GM12878 (cell line): ENCODE measurements at places on chromosomes 1 and 21. TPM values are rescaled to one million over a fixed set of nuclear protein-coding genes. Genes with fewer than 3 reads are reported as not detected.

- no peak overlapping the region for H3K4me3 ChIP-seq
- H3K36me3 ChIP-seq, result no peaks in the 10 kb centered on the region
- H3K4me1 ChIP-seq, result no peaks in the 10 kb centered on the region
- DNase-seq, result no peak
- H3K27ac ChIP-seq, result no peak overlapping the region
Observed at GRCh38 chr1:171715813-171716251, 26.0 kb downstream of the VAMP4 start.

DNA sequence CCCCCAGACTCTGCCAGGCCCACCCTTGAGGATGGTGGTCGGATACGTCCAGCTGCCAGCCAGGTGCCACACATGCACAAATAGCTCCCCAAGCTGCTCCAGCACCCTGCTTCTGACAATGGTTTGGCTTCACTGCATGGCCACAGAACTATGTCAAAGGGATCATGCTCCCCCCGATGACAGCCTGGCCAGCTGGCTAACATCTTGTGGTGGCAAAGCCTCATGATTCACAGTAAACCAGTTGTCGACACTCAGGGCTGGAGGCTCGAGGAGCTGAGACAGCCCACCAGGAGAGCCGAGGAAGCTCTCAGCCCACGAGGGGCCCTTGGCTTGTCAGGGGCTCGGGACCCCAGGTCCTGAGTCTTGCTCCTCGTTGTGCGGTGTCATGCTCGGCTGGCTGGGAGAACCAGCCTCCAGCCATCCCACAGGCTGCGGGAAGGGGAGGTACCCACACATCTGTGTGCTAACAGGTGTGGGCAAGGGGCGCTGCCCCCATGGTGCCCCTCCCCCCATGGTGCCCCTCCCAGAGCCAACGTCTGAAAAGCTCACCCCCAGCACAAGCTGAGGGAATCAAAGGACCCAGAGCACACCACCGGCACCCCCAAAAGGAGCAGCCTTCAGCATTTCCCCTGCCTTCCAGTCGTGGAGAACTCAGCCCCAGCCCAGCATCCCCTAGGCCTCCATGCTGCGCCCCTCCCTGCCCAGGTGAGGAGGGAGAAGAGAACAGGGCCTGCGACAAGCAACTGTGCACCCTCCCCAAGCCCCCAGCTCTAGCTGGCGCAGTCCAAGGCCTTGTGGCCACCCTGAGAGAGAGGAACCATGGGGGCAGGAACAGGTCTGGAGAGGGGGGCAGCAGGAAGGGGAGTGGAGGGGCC lies 41.2 kb downstream of the KIF21B start:
- no peak overlapping the region for H3K27ac ChIP-seq
- no peaks in the 10 kb centered on the region for H3K4me1 ChIP-seq
- DNase-seq, result no peak
- H3K36me3 ChIP-seq, result peaks cover 20% of the 10 kb centered on the region

GRCh38 chr1:205229399-205229871 lies 1.7 kb downstream of the TMCC2 start:
- no peaks in the 10 kb centered on the region for H3K36me3 ChIP-seq
- H3K4me1 ChIP-seq, result peaks cover 37% of the 10 kb centered on the region
- peaks cover 2% of the 10 kb centered on the region; the same call in 1 of the 2 replicates for H3K27me3 ChIP-seq
- no peak overlapping the region for H3K4me3 ChIP-seq
- no peak for DNase-seq

- H3K36me3 ChIP-seq, result peaks cover 10% of the 10 kb centered on the region; the same call in 1 of the 2 replicates
- no peak for DNase-seq
- no peak overlapping the region for H3K4me3 ChIP-seq
- peaks cover 2% of the 10 kb centered on the region; the same call in 1 of the 2 replicates for H3K4me1 ChIP-seq
- no peak overlapping the region for H3K27ac ChIP-seq
Observed at GRCh38 chr1:151251656-151252470, 2.7 kb upstream of the PSMD4 start.

GRCh38 chr1:50266509-50266908 lies 156.7 kb downstream of the DMRTA2 start:
- no peak for DNase-seq
- H3K27ac ChIP-seq, result no peak overlapping the region
- no peaks in the 10 kb centered on the region for H3K4me1 ChIP-seq

TSACC gene
- 1.6 and 2.8 TPM in 2 replicates for polyA plus RNA-seq

GRCh38 chr1:197911857-197912696 lies 5.1 kb upstream of the LHX9 start:
- no peaks in the 10 kb centered on the region for H3K36me3 ChIP-seq
- no peak overlapping the region for H3K4me3 ChIP-seq
- H3K4me1 ChIP-seq, result no peaks in the 10 kb centered on the region
- no peak overlapping the region for H3K27ac ChIP-seq
- peaks cover 30% of the 10 kb centered on the region for H3K27me3 ChIP-seq

DNA sequence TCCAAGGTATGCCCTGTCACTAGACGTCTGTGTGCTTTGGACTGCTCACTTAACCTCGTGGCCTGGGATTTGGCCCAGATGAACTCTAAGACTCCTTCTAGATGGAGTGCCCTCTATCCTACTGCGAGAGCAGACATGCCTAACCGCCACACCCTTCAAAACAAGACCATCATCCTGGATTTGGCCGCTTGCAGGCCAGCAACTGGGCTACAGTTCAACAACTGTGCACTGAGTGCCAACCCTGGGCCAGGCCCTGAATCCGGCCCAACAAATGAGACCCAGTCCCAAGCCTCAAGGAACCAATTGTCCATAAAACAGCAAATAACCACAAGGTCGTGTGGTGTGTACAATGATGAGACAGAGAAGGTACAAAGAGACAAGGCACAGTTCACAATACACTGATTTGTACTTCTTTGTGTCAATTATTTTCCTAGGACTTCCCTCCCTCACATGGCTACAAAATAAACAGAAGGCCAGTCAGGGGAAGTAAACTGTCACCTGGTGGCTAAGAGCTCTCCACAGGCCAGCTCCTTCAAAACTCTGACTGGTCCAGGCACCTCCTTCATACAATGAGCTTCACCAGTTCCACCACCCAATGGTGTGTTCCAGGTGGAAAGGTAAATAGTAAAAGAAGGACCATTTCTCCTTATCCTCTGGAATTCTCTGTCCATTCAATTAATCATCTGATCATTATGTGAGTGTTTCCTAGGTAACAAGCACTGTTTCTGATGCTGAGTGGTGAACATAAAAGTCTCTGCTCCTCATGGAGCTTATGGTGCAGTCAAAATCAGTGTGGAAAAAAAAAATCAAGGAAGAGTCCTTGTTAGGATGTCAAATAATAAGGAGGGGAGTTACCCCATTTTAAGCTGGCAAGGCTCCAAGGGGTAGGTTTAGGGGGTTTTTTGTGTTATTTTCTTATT lies 60.4 kb downstream of the CAPZB start:
- H3K4me3 ChIP-seq, result no peak overlapping the region
- no peak for DNase-seq
- no peak overlapping the region for H3K27ac ChIP-seq

MYBPH gene
- not detected in 2 replicates for polyA plus RNA-seq

DNA sequence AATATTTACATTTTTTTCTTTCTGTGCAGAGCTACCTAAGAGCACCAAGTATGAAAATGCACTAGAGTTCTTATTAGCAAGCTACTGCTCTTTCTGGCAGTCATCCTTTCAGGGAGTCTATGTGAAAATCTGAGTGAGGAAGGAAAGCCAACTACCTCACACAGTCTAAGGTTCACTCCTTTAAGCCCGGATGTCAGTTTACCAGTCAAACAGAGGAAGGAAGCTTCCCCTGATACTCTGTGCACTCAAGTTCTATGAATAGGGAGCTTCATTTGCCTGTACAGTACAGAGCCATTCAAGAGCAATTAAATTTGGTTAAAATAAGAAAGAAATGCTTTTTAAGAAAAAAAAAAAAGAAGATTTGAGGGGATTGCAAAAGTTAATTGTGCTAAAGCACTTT lies 6.9 kb downstream of the COL11A1 start:
- no peaks in the 10 kb centered on the region for H3K36me3 ChIP-seq
- no peaks in the 10 kb centered on the region for H3K27me3 ChIP-seq
- no peak for DNase-seq
- H3K4me3 ChIP-seq, result no peak overlapping the region

FHAD1 gene
- polyA plus RNA-seq, result 0.15 TPM in 1 of 2 replicates, not detected in the other

DNA sequence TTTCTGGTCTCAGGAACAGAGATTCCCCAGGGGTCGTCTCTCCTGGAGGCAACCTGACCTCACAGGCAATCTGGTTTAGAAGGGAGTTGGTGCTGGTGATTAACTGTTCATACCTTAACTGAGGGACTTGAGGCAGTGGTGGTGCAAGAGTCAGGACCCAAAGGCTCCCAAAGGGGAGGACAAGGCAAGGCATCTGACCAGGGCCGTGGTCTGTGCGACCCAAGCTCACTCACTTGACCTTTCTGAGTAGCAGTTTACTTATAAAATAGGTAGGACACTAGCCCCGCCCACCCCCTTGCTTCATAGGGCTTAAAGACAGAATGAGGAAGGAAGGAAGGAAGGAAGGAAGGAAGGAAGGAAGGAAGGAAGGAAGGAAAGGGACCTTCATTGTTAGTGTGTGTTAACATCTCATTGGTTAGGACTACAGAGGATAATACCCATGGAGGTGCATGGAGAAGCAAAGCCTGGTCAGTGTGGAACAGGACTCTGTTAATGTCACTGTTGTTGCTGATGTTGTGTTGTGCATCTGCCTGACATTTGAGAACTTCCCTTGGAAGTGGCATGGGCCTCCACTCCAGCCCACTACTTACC lies 4.6 kb upstream of the KCNA2 start:
- H3K36me3 ChIP-seq, result no peaks in the 10 kb centered on the region
- H3K4me3 ChIP-seq, result no peak overlapping the region
- no peaks in the 10 kb centered on the region; the same call in 1 of the 2 replicates for H3K4me1 ChIP-seq
- no peak overlapping the region for H3K27ac ChIP-seq
- peaks cover 18% of the 10 kb centered on the region for H3K27me3 ChIP-seq
- DNase-seq, result no peak

DNA sequence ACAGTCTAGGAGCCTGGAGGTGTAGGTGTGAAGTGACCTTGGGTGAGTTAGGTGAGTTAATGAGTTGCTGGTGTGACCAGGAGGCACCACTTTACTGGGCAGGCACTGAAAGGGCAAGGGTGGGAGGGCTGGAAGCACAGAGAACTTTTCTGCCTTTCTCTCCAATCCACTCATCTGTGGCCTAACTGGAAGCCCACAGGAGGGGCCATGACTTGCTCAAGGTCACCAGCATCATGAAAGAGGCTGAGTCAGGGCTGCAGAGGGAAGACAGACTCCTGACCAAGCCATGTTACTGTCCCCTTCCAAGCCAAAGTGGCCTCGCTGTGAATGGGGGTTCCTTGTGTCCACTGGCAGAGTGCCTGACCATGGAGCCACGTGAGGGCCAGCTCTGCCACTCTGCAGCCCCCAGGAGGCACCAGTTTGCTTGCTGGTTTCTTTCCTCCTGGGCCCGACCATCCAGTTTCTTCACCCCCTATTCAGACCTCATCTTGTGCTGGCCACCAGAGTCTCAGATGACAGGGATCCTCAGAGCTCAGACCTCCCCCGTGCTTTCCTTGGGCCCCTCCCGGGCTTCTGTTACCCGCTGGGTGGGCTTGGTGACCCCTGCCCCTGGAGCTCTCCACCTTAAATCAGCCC lies 4.3 kb upstream of the BSND start:
- peaks cover 5% of the 10 kb centered on the region for H3K27me3 ChIP-seq
- DNase-seq, result no peak
- H3K4me1 ChIP-seq, result peaks cover 3% of the 10 kb centered on the region; the same call in 1 of the 2 replicates
- no peaks in the 10 kb centered on the region for H3K36me3 ChIP-seq
- H3K27ac ChIP-seq, result no peak overlapping the region

FLG2 gene
- polyA plus RNA-seq, result not detected in 2 replicates

GBP6 gene
- polyA plus RNA-seq, result not detected in 2 replicates

GRCh38 chr1:18854331-18855025 lies 5.0 kb downstream of the TAS1R2 start:
- H3K27ac ChIP-seq, result no peak overlapping the region
- H3K4me1 ChIP-seq, result no peaks in the 10 kb centered on the region
- no peaks in the 10 kb centered on the region for H3K27me3 ChIP-seq
- no peaks in the 10 kb centered on the region for H3K36me3 ChIP-seq
- no peak overlapping the region for H3K4me3 ChIP-seq

SLC19A2 gene
- polyA plus RNA-seq, result 1.8 and 2.0 TPM in 2 replicates

DNA sequence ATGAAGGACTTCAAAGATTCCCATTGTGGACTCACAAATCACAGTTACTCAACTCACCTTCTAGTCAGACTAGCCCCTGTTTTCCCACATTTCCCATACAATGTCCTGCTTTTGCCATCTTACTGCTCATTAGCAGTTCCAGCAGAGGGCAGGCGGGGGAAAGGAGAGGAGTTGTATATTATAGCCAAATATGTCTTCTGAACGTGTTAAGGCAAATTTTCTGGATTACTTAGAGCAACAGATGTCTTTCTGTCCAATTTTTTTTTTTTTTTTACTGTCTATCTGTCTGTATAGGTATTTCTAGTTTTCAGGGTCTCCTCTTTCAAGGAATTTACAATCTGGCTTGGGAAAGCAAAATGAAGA lies 29.9 kb upstream of the DDAH1 start:
- no peak overlapping the region for H3K27ac ChIP-seq
- no peaks in the 10 kb centered on the region for H3K27me3 ChIP-seq
- H3K4me1 ChIP-seq, result no peaks in the 10 kb centered on the region
- H3K36me3 ChIP-seq, result no peaks in the 10 kb centered on the region
- DNase-seq, result no peak

DNA sequence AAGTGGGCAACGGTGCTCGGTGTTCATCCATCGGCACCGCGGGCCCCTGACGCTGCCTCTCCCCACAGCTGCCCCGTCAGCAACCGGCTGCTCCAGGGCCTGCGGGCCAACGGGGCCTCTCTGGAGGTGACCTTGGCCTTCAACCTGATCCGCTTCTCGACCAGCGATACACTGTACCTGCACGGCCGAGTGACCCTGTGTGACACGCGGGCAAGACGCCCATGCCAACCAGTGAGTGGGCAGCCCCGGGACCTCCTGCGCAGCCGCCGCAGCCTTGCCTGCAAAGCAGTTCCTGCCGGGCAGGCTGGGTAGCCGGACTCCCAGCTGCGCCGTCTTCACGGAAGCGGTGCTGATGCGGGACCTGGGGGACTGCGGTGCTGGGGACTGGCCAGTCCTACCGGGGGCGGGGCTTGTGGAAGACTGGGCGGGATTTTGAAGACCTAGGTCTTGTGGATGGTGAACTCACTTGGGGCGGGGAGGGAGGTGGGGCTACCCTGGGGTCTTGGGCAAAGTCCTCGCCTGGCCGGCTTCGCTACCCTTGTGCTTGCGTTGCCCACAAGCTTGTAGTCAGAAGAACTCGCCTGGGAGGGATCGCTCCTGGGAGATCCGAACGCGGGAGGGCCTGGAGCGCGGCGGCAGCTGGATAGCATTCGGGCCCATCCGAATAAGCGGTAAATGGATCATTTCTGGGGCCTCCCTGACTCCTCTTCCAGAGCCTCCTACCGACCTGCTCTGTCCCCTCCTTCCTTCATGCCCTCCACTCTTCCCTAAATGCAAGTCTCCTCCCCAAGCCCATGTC lies 8.8 kb upstream of the CEP85 start:
- H3K27me3 ChIP-seq, result peaks cover 5% of the 10 kb centered on the region; the same call in 1 of the 2 replicates
- H3K36me3 ChIP-seq, result no peaks in the 10 kb centered on the region
- no peak for DNase-seq
- no peak overlapping the region for H3K4me3 ChIP-seq
- H3K4me1 ChIP-seq, result no peaks in the 10 kb centered on the region

DNA sequence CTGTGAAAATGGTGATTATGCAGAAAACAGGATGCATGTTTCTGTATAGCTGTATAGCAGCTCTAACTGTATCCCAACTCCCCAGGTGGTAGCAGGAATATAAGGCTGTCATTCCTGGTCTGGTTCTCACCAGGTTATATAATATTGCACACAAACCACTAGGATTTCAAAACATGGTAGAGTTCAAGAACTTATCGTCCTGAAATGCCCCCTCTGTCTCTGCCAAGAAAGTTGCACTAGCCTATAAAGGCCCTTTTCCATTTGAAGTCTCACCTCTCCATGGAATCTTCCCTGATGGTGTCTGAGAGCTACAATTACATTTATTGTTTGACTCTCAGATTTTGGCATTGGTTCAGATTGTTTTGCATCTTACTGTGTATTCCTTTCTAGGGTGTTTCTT lies 184.9 kb upstream of the FAM78B start:
- H3K27ac ChIP-seq, result no peak overlapping the region
- no peaks in the 10 kb centered on the region for H3K4me1 ChIP-seq
- DNase-seq, result no peak
- no peaks in the 10 kb centered on the region for H3K36me3 ChIP-seq
